ENCODE measurements at places on chromosomes 3 and 15. TPM values are rescaled to one million over a fixed set of nuclear protein-coding genes. Genes with fewer than 3 reads are reported as not detected.

Gene COLQ
- 10.7 TPM for polyA plus RNA-seq

Gene FGF12
- 10.2 TPM for polyA plus RNA-seq

Gene RFX7
- 26.7 TPM for polyA plus RNA-seq

Gene RBP2
- polyA plus RNA-seq: 0.26 TPM

Gene RHCG
- polyA plus RNA-seq: 2.8 TPM

Gene GNL3
- polyA plus RNA-seq: 109 TPM

Gene CCNB2
- polyA plus RNA-seq: 31.3 TPM

Gene SLC41A3
- 61.2 TPM for polyA plus RNA-seq

Gene SLCO3A1
- polyA plus RNA-seq: 12.5 TPM

Gene CPA3
- 0.24 TPM for polyA plus RNA-seq

Gene FSD2
- polyA plus RNA-seq: 0.49 TPM

Gene GPR176
- polyA plus RNA-seq: 3.8 TPM

DNA sequence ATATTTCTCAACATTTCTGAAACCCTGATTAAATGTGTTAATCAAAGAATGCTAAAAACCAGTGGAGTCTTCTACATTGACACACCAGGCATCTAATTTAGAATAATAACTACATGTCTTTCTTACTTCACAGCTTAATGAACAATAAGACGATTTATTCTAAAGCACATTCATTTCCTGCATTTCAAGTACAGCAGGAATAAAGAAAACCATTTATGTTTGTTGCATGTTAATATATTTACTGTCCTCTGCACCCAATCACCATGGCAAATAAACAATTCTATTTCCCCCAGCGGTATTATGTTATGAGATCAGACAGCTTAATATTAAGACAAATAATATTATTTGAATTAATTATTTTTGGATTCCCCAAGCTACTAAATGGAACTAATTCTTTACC is 1336.3 kb upstream of the CADM2 start:
- DNase-seq: no peak

- DNase-seq: no peak
Measured at GRCh38 chr3:25273582-25274171, 154.4 kb upstream of the RARB start.

- DNase-seq: no peak
Measured at GRCh38 chr15:80697075-80697685, 2.1 kb downstream of the ABHD17C start.

DNA sequence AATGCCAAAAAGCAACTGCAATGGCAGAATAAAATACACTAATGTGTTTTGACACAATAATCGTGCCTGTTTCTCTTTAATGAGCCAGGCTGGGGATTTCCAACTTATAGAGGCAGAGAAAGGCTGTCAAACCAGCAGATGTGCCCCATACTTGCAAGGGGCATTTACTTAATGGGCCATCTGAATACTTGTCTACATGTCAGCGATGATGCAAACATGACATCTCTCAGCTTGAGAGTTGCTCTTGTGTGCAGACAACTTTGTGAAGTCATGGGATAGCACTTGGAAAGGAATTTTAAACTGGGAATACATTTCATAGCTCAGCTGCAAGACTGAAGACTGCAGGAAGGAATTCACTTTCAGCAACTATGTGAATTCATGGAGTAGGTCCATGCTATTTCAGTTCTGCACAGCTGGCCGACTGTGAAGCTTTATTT is 127.4 kb upstream of the ADAMTS9 start:
- DNase-seq: no peak

DNA sequence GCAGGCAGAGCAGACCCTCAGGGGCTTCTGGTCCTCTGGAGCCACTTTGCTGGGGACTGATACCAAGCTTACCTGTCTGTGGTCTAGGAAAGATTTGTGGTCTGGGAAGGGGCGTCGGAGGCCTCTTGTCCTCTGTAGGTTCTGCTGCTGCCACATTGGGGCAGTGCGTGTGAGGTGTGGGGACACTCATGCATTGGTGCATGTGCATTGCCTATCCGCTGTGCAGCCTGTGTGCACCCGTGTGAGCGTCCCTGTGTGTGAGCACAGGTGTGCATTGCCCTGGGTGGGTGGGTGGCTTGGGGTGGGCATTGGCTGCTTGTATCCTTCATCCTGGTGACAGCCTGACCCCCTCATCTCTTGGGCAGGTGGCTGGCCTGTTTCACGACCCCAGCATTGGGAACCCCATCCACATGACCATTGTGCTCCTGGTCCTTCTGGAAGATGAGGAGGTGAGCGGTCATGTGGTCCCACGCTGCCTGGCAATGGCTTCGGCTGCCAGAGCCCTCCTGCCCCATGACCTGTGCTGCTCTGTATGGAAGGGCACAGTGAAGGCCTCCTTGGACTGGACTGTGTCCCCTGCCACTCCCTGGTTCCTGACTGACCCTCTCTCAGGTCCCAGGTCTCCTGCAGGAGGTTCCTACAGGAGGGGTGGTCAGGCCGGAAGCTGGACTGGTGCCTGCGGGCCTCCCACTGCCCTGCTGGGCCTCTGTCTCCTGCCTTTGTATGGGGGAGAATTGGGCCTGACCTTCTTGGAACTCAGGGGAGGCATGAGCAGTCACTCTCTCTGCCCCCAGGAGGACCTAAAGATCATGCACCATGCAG is 41.5 kb downstream of the SAXO2 start:
- DNase-seq: no peak

DNA sequence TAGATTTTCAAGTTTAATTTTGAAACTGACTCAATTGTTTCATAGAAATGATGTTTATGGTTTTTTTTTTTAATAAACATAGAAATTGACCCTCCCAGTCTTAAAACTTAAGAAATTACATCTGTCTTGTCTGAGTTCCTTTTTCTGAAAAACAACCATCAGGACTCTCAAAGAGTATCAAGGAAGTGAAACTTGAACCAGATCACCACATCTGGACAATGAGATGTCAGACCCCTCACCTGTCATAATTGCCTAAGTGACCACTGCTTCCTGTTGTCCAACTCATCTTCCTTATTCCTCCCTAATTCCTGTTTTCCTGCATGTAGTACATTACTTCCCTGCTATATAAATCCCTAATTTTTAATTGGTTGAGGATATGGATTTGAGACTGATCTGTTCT is 441.5 kb upstream of the ARHGEF26 start:
- no peak for DNase-seq

DNA sequence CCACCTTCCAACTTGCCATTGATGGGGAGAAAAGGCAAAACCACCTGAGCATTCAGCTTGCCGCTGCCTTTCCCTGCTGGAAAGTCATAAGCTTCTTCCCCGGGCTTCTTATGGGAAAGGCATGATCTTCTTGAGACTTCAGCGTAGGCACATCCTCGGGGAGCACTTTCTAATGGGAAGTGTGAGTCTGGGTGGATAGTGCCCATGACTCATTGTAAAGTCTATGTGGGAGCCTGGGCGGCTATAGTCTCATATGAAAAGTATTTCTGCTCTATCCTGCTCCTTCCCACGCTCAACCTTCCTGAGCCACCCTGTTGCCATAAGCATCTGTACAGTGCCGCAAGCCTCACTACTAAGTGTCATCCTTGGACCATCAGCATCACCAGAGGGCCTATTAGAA is 309.9 kb upstream of the THBS1 start:
- DNase-seq: no peak

GRCh38 chr3:87173071-87173470 is 54.0 kb upstream of the CHMP2B start:
- DNase-seq: no peak

GRCh38 chr3:168975576-168975975 is 687.9 kb downstream of the MECOM start:
- DNase-seq: no peak

GRCh38 chr15:64901914-64902313 is 9.8 kb upstream of the ANKDD1A start:
- DNase-seq: no peak

GRCh38 chr3:36792342-36792741 is 28.0 kb upstream of the DCLK3 start:
- DNase-seq: peak; percentile 18

GRCh38 chr3:71226565-71227269 is 356.8 kb downstream of the FOXP1 start:
- DNase-seq: peak; percentile 40

GRCh38 chr15:88124199-88124598 is 132.3 kb downstream of the NTRK3 start:
- DNase-seq: no peak

DNA sequence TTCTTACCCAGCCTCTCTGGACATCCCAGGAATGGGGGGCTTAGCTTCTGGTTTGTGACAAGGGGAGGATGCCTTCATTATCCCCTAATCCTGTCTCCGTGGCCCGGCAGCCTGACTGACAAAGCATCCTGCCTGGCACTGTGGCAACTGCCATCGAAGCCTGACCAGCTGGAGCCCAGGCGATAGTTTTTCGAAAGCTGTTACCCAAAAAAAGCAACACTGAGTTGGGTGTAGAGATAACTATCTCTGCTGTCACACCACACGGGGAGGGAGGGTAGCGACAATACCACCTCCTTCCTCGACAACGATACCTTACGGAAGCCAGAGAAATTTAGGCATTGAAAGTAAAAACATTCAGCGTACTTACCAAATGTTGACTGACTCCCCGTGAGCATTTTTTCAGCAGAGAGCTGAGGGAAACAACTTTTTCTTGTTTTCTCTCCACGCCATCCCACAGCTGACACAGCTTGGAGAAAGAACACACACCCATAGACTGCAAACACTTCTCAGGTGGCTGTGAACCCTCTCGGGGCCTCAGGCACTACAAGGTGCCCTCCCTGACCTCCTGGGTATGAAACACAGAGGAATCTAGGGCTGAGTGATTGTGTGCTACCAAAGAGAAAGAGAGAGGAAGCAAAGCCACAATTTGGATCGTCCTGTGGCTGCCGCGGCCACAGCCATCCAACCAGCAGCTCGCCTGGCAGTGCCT is 361.9 kb upstream of the ICE2 start:
- DNase-seq: no peak

GRCh38 chr3:38141952-38142273 is 3.5 kb downstream of the MYD88 start:
- DNase-seq: no peak

DNA sequence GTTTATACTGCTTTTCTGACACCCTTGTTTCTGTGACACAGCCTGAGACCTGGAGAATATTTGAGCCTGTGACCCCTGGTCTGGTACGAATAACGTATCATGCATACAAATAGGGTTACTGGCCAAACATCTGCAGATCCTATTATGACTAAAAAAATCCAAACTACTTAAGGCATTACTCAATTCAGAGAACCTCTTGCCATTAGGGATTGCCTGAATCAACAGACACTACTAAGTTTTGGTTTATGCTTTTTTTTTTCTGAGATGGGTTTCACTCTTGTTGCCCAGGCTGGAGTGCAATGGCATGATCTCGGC is 35.4 kb downstream of the OSBPL10 start:
- DNase-seq: no peak

GRCh38 chr15:77530576-77530975 is 102.1 kb downstream of the LINGO1 start:
- peak; percentile 4 for DNase-seq

GRCh38 chr15:78055919-78056713 is 21.4 kb downstream of the TBC1D2B start:
- DNase-seq: no peak

GRCh38 chr15:67839499-67839928 is 331 bp downstream of the RNU6-1 start:
- DNase-seq: no peak

- peak; percentile 70 for DNase-seq
Measured at GRCh38 chr3:14425581-14426304, 23.3 kb downstream of the SLC6A6 start.

- DNase-seq: no peak
Measured at GRCh38 chr3:61742006-61742405, 180.6 kb downstream of the PTPRG start.

DNA sequence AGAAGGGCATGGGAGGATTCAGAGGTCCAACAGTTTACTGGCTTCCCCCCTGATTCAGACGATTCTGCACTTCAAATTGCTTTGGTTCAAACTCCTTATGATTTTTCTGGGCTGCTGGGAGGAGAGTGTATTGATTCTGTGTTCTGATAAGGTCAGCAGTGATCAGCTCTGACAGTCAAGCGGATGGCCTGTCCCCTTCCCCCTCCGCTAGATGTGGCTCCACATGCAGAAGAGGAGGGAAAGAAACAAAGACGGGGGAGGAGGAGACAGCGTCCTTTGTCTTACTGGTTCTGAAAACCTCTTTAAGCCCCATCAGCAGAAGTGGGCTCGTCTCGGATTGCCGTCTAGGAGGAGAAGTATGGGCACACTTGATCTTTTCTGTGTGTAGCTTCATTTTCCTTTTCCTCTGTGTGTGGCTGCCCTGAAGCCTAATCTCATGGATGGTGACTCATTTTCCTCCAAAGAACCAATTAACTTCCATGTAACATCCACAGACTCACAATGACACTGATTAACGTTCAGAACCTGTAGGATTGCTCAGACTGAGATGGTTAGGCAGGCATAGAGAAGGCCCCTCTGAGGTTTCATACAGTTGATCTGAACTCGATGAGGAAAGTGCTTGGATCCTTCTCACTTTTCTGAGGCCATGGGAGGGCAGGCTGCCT is 162.4 kb upstream of the PPP2R3A start:
- no peak for DNase-seq

DNA sequence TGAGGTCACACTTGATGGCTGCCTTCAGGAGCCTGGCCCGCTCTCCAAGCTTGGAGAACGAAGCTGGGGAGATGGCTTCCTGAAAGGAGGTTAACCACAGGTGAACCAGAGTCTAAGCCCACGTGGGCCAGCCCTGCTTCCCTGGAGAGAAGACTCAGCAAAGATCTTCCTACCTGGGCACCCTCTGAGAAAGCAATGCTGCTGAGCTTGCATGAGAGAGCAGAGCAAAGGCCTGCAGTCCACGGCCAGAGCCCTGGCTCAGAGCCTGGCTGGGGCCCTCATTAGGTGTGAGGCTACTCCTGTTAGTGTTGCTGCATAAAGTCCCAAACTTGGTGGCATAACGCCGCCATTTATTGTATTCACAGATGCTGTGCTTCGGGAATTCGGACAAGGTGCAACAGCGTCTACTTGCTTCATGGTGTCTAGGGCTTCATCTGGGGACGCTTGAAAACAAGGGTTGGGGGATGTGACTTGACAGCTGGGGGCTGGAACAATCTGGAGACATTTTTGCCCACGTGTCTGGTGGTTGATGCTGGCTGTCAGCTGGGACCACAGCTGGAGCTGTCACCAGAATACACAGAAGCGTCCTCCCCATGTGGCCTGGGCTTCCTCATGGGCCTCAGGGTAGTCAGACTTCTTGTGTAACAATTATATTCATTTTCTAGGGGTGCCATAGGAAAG is 87.9 kb upstream of the MEF2A start:
- no peak for DNase-seq

DNA sequence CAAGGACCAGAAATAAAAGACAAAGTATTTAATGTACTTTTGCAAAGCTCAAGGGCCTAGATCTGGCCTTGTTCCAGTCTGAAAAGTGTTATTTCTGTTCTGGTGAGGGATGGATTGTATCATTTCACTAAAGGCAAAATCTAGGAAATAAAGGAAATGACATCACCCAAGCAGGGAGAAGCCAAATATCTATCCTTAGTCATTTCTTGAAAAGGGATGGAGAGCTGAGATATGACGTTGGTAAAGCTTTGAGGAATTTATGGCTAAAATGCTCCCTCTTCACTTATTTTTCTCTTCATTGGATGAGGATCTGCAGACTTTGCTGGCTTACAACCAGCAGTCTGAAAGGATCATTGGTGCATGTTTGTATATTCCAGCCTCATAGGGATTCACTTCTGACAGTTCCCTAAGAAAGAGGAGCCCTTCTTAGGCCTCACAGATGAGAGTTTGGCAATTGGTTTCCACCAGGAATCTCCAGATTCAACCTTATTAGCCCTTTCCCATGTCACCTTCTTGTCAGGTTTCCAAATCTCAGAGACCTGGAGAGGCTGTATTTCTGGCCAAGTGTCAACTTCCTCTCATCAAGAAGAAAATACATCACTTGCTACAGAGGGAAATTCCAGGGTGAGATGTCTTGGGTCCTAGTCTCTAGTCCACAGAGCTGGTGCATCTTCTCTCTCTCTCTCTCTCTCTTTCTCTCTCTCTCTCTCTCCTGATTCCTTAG is 93.7 kb upstream of the BOC start:
- peak; percentile 45 for DNase-seq
